SW480 (cell line): ENCODE measurements at places on chromosomes 7 and 10.

DNA sequence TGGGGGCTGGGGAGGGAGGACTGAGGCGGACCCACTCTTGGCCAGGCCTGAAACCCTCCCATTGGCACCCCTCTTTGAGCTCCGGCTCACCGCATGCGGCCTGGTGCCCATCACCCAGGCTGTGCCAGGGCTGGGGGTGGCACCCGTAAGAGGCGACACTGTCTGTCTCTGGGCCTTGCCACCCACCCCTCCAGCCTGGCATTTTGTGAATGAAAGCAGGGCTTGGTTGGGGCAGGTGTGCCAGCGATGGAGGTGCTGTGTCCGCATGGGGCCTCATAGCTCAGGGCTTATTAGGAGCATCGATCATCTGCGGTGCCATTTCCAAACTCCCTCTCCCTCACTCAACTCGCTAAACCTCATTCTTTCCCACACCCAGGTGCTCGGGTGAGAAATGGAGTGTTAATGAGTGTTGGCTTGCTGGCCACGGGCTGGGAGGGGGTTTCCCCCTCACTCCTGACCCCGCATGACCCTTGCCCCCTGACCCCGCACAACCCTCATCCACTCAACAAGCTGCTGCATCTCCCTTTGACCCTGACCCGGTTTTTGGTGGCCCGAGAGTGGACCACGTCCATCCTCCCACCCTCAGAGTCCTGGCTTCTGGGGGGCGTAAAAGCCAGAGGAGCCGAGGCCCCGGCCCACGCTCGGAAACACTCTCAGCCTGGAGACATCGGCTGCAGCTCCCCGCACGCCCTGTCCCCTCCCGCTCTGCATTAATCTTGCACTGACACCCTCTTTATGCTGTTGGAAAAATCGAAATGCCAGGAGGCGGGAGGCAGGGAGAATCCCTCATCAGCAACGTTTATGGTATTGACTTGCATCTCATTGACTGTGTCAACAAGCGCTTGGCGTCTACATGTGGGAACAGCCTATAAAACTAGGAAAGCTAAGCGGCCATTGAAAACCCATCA, 161.2 kb downstream of the DNAJB6 start:
- DNase-seq = no peak

GRCh38 chr7:114212721-114213429, 201.7 kb upstream of the FOXP2 start:
- no peak for DNase-seq

DNA sequence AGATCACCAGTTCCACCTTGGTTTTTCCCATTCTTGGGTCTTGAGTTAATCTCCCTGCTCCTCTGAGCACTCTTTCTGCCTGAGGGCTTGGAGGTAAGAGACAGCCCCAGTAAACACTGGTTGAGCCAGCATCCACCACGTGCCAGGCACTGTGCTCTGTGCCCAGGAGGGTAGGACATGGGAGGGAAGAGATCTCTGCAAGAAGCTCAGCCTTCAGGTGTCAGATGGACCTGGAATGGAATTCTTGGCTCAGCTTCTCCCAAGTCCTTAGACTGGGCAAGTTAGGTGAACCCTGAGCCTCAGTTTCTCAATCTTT, 2.5 kb downstream of the ZYX start:
- DNase-seq = no peak

- no peak for DNase-seq
Observed at GRCh38 chr7:118737935-118738334, 513.4 kb downstream of the ANKRD7 start.
